ENCODE measurements at places on chromosomes 6 and 20. TPM values are rescaled to one million over a fixed set of nuclear protein-coding genes. Genes with fewer than 3 reads are reported as not detected.

The PEX7 gene
- polyA plus RNA-seq = 13.8 TPM

The CST2 gene
- polyA plus RNA-seq = not detected

The SLC17A1 gene
- 35.7 TPM for polyA plus RNA-seq

The RCAN2 gene
- polyA plus RNA-seq = 26.8 TPM

The POU5F1 gene
- polyA plus RNA-seq = 1.2 TPM

The RGS19 gene
- polyA plus RNA-seq = 4.8 TPM

- DNase-seq = no peak
Measured at GRCh38 chr20:18737140-18737539, 76.4 kb upstream of the SCP2D1 start.

DNA sequence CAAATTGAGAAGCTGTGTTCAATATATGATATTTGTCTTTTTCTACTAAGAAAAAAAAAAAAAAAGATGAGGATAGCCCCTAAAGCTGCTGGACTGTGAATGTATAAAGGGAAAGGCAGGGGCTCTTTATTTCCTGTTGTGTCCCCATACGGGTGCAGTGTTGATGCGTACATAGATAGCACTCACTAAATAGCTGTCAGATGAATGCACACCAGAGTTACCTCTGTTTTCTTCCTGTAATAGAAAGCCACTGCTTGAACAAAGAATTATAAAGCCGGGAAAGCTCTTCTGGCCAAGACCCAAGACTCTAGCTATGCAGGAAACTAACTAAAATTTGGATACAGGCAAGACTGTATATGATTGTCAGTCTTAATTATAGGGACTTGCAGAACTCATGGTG is 260.0 kb downstream of the FARS2 start:
- no peak for DNase-seq

DNA sequence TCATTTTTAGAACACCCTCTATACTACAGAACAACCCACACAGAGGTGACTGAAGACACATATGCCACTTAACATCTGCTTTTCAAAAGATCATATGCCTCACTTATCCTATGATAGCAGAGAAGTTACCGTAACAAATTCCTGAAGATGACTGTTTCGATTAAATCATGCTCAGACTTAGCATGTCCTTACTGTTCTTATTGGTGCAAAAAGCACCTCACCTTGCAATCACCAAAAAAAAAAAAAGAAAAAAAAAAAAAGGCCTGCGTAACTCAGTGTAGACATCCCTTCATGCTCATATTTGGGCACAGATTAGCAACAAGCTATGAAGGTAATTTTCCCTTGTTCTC is 17.7 kb upstream of the DST start:
- DNase-seq = no peak

DNA sequence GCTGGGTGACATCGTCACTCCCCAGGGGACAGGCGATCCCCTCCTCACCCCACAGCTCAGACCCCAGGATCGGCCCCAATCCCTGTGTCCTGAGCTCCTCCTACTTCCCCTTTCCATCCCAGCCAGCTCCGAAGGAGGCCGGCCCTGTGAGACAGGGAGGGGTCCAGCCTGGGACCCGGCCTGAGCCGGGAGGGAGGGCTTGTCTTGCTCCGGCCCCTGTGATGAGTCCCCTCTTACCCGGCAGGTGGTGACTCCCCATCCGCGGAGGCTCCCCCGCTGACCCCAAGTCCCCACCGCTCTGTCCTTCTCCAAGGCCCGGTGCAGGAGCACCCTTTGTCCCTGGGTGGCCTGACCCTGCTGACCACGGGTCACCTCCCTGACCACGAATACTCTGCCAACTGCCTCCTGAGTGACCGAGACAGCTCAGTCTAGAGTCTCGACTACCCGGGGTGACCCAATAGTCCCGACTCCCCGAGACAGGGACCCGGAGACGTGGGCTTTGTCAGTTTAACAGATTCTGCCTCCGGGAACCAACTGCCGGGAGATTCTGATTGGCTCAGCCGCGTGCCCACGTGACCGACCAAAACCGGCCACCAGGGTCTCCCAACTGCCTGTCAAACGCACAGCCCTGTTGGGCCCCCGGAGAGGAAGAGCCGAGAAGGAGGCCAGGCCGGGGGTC is 187.4 kb upstream of the PROKR2 start:
- no peak for DNase-seq

DNA sequence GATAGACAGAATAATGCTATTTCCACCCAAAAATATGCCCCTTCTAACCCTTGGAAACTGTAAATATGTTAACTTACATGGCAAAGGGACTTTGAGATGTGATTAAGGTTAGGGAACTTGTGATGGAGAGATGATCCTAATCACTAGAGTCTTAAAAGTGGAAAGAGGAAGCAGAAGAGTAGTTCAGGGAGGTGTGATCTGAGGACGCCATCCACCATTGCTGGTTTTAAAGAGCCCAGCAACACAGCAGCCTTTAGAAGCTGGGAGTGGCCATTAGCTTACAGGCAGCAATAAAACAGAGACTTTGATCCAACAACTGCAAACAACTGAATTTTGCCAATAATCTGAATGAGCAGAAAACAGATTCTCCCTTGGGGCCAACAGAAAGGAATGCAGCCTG is 30.6 kb downstream of the ZNF311 start:
- DNase-seq = no peak

- DNase-seq = no peak
Measured at GRCh38 chr20:40497899-40498691, 190.9 kb downstream of the MAFB start.

DNA sequence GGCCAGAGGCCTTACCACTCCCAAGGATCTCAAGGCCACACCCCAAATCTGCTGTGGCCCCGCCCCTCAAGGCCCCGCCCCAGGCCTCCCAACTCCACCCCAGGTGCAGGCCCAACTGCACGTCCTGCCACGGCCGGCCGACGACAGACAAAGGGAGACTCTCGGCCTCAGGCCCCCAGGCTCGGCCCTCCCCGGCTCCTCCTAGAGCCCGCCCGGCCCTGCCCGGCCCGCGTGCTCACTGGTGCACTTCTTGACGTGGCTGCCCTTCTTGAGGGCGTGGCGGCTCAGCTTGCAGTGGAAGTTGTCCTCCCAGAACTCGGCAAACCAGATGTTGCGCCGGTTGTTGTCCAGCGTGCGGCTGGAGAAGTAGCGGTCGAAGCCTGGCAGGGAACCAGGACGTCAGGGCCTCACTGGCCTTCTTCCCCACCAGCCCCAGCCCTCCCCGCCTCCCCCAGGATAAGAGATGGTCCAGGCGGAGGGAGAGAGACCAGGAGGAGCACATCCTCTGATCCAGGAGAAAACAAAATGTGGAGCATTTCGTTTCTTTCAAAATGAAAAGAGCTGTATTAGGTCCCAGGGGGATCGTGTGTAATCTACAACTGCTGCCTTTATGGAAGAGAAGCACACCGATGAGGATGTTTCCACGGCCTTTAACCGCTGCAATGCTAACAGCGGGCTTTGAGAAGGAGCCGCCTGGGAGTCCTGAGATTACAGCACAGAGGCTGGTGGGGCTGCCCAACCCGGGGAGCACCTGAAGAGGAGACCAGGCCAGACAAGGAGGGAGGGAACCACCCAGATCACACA is 89.4 kb downstream of the GRM4 start:
- peak; percentile 20 for DNase-seq
